Left renal cortex interstitium (tissue), 4 donors: ENCODE measurements at places on chromosomes 4 and X. TPM values are rescaled to one million over a fixed set of nuclear protein-coding genes. Genes with fewer than 3 reads are reported as not detected.

GRCh38 chrX:73457306-73457705 is 10.5 kb downstream of the CDX4 start:
- no peak for DNase-seq

GRCh38 chrX:84358271-84358670 is 144.0 kb downstream of the HDX start:
- no peak for DNase-seq

GRCh38 chrX:20116087-20116576 is 575 bp downstream of the MAP7D2 start:
- no peak for DNase-seq

GRCh38 chr4:104905065-104905464 is 241.6 kb upstream of the TET2 start:
- no peak for DNase-seq

- DNase-seq: no peak
Observed at GRCh38 chrX:13888284-13888683, 71.4 kb upstream of the GPM6B start.

Gene CT55
- polyA plus RNA-seq: 0.23 TPM
